ENCODE measurements at places on chromosomes 6 and 20. TPM values are rescaled to one million over a fixed set of nuclear protein-coding genes. Genes with fewer than 3 reads are reported as not detected.

DNA sequence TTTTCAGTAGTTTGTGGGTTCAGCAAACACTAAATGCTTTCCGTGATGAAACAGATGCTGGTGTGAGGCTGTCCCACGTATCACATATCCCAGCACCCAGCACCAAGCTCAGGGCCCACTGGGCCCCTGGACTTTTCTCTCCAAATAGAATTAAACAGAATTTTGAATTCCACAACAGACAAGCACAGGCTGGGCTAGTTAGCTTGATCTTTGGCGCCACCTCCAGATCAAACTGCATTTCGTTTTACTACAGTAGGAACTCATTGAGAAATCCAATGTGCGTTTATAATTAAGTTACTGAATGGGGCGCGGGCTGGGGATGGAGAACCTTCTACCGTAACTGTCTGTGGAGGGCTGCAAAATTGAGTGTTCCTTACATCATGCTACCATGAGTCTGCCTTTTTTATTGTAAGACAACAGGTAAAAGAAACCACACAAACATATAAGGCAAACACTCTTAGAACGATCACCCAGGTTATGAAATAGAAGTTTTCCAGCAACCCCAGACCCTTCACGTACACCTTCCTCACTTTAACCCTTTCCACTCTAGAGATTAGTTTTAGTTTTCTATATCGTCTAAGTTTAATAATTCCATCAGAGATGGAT lies 107.8 kb downstream of the ZFP64 start:
- no peaks in the 10 kb centered on the region for H3K27me3 ChIP-seq
- H3K4me3 ChIP-seq: no peak overlapping the region
- peaks cover 16% of the 10 kb centered on the region for H3K4me1 ChIP-seq
- no peak overlapping the region for H3K27ac ChIP-seq

DNA sequence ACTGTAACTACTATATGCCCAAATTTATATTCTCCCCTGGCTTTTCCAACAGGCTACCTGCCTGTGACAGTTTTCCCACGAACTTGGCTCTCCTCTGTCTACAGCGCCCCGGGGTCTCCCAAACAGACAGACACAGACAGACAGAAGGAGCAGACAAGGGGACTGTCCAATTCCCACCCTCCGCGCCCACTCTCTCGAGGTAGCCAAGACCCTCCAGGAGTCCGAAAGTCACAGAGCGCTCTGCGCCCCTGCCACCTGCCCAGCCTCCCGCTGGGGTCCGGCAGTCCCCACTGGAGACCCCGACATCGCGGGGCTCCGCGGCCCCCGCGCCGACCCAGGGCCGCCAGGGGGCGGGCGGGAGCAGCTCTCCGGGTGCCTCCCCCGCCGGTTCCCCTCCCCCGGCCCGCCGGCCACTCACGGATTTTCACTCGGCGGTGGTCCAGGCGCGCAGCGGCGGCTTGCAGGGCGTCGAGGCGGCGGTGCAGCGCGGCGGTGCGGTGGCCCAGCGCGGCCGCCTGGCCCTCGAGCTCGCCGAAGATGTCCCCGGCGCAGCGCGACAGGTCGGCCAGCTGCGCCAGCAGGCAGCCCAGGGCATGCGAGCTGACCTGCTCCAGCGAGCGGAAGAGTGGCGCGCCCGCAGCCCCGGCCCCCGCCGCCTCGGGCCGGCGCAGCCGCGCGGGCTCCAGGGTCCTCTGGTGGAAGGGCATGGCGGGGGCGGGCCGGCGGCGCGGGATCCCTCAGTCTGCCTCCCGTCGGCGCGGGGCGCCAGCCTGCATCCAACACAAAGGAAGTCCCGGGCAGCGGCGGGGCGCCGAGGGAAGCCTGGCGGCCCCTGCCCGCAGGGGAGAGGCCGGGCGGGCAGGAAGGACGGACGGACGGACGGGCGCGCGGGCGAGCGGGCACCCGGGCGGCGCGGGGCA lies 81.3 kb upstream of the CCDC28A start:
- peaks cover 9% of the 10 kb centered on the region for H3K4me1 ChIP-seq
- no peak overlapping the region for H3K27ac ChIP-seq
- peak; percentile 62 for DNase-seq

CRISP2 gene
- total RNA-seq: not detected

- no peak for DNase-seq
- H3K4me3 ChIP-seq: no peak overlapping the region
- no peak overlapping the region for H3K27ac ChIP-seq
- H3K4me1 ChIP-seq: no peaks in the 10 kb centered on the region
Observed at GRCh38 chr6:2061880-2062279, 183.5 kb downstream of the GMDS start.

GRCh38 chr6:57190140-57190539 lies 18.0 kb downstream of the BAG2 start:
- H3K27ac ChIP-seq: no peak overlapping the region
- no peaks in the 10 kb centered on the region for H3K36me3 ChIP-seq
- H3K27me3 ChIP-seq: no peaks in the 10 kb centered on the region
- H3K4me3 ChIP-seq: no peak overlapping the region
- no peaks in the 10 kb centered on the region for H3K4me1 ChIP-seq

- H3K4me3 ChIP-seq: no peak overlapping the region
- H3K4me1 ChIP-seq: peaks cover 14% of the 10 kb centered on the region
- DNase-seq: peak; percentile 73
- no peaks in the 10 kb centered on the region for H3K27me3 ChIP-seq
Observed at GRCh38 chr6:130697995-130698535, 129.1 kb upstream of the SMLR1 start.

GRCh38 chr6:96465321-96465903 lies 56.2 kb upstream of the UFL1 start:
- H3K4me3 ChIP-seq: no peak overlapping the region
- H3K27me3 ChIP-seq: no peaks in the 10 kb centered on the region
- no peaks in the 10 kb centered on the region for H3K36me3 ChIP-seq

- H3K4me3 ChIP-seq: no peak overlapping the region
- H3K4me1 ChIP-seq: peaks cover 100% of the 10 kb centered on the region
- H3K27me3 ChIP-seq: no peaks in the 10 kb centered on the region
- H3K36me3 ChIP-seq: no peaks in the 10 kb centered on the region
- DNase-seq: no peak
Observed at GRCh38 chr20:48770700-48771442, 56.9 kb downstream of the PREX1 start.

DNA sequence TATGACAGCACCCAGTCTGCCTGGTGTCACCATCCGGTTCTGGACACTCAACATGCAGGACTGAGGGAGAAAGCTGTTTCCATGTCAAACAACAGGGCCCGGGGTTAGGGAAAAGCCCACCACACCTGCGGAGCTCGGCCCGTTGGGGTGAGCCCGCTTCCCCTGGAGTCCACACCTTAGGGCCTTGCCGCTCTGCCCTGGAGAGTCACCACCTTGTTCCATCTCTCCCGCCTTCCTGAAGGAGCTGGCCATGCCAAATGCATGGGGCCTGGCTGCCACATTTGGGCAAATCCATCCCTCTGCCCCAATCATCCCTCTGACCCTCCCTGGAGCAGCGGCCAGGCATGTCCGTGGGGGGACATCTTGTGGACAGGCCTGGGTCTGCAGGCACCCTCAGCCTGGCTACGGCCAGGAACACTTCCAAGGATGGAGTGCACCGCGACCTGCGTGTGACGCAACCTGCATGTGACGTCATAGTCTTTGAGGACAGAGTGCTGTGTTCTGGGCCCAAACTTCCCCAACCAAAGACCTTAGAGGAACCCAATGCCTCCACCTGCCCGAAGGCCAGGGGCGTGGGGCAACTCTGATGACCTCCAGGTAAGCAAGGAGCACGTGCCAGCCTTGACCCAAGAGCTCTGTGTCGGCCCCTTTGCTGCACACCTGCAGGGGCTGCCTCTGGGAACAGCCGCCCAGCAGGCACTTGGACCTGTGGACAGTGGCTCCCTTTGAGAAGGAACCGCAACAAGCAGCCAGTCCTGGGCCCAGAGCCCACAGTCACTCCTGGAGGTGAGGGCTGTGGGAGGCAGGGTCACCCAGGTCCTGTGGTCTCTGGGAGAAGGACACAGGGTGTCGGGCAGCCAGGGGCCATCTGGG lies 1.7 kb downstream of the CABLES2 start:
- H3K36me3 ChIP-seq: no peaks in the 10 kb centered on the region
- no peaks in the 10 kb centered on the region for H3K27me3 ChIP-seq
- H3K4me3 ChIP-seq: no peak overlapping the region

GGTLC1 gene
- total RNA-seq: not detected

RIPOR2 gene
- total RNA-seq: 299 TPM

GRCh38 chr20:62476056-62476838 lies 452 bp upstream of the GATA5 start:
- no peak overlapping the region for H3K27ac ChIP-seq
- H3K4me3 ChIP-seq: no peak overlapping the region
- no peak for DNase-seq
- no peaks in the 10 kb centered on the region for H3K36me3 ChIP-seq

DNA sequence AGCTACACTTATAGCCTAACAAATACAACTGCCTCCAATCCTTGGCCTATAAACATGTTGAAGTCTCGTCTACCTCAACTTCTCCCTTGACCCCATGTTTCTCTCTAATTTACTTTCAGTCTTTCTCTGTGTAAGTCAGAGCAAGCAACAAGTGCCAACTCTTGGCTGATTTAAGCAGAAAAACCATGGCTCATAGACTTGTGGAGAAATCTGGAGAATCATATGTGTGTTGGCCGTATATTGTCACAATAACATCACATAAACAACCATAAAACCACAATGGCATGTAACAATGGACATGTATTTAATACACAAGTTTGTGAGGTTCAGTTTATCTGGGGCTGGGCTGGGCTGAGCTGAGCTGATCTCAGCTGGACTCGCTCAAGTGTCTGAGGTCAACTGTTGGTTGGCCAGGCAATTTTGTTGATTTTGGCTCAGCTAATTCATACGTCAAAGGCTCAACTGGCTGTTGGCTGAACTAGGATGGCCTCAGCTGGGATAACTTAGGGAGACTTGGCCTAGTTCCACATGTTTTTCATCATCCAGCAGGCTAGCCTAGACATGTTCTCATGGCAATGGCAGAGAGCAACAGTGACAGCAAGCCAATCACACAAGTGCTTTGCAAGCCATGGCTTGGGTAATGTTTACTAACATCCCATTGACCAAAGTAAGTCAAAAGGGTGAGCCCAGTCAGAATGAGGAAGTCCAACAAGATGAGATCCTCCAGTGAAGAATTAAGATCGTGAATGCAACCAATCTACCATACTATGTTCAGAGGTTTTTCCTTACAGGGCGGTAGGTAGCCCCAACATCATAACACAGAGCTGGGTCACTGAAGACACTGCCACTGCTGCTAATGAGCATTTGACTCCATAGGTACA lies 12.9 kb upstream of the TBC1D22B start:
- no peaks in the 10 kb centered on the region for H3K36me3 ChIP-seq
- DNase-seq: no peak
- H3K27me3 ChIP-seq: no peaks in the 10 kb centered on the region
- H3K4me1 ChIP-seq: peaks cover 9% of the 10 kb centered on the region
- H3K4me3 ChIP-seq: no peak overlapping the region

DNA sequence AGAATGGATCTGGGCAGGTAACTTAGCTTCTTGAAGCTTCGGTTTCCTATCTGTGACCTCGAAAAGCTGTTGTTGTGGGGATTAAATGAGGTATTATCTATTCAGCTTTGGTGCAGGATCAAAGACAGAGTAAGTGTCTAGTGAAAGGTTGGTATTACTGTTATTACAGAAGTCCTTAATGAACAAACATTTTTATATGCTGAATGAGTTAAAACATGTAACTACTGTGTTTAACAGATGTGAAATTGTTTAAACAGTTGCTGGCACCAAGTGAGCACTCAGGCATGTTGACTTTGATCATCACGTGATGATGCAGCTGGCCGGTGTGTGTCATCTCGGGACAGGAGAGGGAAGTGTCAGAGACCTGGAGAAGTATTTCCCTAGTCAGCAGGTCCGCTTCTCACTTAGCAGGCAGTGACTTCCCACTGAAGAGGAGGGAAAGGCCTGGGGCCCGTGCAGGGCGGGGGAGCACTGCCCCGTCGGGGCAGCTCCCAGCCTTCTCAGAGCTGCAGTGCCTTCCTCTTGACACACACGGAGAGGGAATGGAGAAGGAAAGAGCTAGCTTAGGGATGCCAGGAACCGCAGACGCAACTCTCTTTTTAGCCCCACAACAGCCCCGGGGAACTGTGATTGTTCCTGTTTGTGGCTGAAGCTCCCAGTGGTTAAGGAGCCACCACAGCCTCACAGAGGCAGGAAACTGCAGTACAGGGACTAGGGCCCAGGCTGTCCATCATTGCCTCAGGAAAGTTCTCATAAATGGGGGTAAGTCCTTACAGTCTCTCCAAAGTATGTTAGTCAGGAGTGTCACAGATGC lies 18.0 kb downstream of the TUBB2A start:
- no peak for DNase-seq
- H3K36me3 ChIP-seq: peaks cover 10% of the 10 kb centered on the region
- peaks cover 5% of the 10 kb centered on the region for H3K4me1 ChIP-seq

RIMS1 gene
- total RNA-seq: not detected

DNA sequence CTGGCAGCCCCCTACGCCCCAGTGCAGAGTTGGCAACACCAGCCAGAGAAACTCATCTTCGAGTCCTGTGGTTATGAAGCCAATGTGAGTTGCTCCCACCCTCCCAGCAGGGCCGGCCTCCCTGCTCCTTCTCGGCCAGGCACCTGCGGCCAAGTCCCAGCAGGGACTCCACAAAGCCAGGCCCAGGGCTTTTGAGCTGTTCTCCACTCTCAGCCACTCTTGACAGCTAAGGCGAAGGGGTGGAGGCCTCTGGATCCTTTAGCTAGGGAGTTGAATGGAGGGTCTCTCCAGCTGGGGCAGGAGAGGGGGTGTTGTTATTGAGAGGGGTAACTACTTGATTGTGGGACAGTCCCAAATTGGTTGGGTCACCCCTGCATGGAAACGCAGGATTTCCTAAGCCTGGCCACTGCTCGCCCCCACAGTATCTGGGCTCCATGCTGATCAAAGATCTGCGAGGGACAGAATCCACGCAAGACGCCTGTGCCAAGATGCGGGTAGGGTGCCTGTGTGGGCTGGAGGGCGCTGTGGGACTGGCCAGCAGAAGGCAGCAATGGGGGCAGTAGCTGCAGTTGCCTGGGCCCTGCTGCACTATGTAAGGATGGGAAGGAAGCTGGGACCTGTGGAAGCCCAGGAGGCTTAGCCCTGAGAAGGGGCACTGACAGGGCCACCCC lies 58.3 kb downstream of the TCP11 start:
- H3K27me3 ChIP-seq: no peaks in the 10 kb centered on the region
- no peaks in the 10 kb centered on the region for H3K4me1 ChIP-seq
- H3K4me3 ChIP-seq: no peak overlapping the region
- no peak for DNase-seq

DNA sequence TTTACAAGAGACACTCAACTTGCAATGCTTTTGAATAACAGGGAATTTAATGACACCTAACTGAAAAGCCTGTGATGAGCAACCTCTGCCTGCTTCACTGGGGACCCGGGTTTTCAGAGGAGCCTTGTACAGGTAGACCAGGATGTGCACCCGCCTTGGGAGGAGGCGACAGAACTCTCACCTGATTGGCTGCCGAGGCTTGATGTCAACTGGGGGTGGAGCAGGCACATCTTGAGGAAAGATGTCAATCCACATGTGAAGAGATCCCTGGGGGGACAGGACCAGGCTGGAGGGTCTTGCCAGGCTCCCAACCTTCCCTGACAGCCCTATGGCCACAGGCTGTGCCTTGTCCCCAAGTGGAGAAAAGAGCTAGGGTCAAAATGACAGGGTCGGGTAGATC lies 19.8 kb downstream of the ERGIC3 start:
- no peaks in the 10 kb centered on the region for H3K27me3 ChIP-seq
- peaks cover 1% of the 10 kb centered on the region for H3K36me3 ChIP-seq
- H3K27ac ChIP-seq: no peak overlapping the region
- no peak for DNase-seq
